ENCODE measurements at places on chromosomes 5 and 9.

DNA sequence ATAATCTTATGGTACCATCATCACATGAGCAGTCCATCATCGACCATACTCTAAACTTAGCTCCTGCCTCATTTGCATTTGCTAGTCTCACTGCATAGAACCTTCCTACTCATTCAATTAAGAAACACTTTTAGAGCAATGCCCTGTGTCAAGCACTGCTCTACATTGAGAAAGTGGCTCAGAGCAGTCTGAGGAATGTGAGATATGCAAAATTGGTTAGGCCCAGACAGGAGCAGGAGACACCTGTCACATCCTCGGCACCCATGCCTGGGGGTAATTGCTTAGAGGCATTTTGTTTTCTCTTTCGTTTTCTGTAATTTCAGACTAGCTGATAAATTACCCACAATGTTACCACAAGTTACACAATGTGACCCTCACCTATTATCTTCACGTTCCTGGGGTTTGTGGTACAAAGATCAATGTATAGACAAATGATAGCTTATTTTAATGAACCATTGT lies 4.9 kb upstream of the RARS1 start:
- no peak for DNase-seq

- DNase-seq: no peak
Measured at GRCh38 chr9:18317896-18318295, 156.1 kb upstream of the ADAMTSL1 start.

DNA sequence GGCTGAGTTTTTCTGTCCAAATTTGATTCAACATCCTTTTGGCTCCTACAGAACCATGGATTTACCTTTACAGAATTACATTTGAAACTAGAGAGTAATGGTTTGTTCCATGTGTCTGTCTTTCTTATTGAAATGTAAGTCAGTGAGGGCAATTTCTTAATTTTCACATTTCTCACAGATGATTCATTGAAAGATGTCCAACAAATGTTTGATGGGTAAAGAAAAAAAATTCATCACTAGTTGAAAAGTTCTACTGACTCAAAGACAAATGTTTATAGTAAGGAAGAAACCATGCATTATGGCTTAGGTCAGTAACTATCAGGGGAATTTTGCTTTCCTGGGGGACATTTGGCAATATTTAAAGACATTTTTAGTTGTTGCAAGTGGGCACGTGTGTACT lies 131.6 kb upstream of the TRPM3 start:
- no peak for DNase-seq

- no peak for DNase-seq
Measured at GRCh38 chr9:35568196-35568595, 36.9 kb upstream of the TESK1 start.

DNA sequence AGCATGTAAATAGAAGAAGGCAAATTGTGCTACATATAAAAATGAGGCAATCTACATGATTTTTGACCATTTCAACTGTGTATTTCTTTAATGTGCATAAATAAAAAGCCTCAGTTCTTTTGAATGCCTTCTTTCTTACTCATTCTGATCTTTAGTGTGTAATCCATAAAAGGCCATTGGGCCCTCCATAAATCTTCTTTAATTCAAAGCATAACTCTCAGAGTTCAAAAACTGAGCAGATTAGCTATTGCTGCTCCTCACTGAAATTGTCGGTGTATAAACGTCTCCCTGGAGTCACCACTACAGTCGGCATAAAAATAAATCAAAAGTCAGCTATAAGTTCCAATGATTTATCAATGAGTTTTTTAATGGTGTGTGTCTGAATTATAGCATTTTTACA lies 45.3 kb upstream of the ADAMTSL1 start:
- DNase-seq: no peak

GRCh38 chr9:110220809-110221208 lies 12.8 kb upstream of the C9orf152 start:
- DNase-seq: no peak

DNA sequence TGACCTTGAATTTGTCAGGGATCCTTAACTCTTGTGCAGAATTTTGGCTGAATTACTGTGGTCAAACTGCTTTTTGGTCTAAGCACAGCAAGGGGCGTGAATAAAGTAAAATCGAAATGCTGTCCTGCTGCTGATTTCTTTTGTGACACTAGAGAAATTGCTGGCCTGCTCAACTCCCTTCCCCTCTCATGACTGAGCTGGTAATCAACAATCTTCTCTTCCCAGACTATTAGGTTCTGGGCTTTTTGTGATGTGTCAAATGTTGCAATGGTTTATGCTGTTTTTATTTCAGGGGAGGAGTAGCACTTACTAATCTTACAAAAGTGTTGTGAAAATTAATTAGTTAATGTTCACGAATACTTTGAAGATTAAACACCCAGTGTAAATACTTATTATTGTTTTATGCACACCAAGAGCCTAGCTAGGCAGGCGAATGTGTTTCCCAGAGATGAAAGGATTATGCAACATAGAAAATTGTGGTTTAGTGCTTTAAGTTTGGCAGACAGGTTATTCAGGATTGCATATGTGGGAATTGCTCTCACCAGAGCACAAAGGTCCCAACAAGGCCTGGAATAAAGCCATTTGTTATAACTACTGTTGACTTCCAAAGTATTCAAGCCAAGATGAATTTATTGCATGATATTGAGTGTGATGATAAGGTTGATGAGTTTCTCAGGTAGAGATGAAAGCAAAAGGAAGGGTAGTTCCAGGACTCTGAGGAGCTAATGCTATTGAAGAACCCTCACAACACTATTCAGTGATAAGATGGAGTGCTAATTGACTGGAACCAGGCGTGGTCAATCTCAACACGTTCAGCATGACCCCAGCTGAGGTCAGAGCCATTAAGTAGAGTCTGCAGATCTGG lies 280.7 kb upstream of the ZNF608 start:
- DNase-seq: no peak

DNA sequence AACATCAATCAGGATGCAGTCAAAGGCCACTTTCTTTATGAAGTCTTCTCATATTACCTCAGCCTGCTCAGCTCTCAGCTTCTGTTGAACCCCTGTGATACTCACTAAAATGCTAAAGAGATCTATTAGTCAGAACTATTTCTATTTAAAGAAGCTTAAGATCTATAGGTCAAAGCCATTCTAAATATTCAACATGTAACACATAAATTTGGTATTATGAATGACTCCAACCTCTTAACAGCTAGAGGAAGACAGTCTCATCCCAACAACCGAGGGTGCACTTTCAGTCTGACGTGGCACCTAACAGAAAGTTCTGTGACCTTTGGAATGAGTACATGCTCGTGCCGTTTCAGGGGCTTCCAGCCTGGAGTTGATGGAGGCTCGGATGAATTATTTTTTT lies 301.5 kb upstream of the VLDLR start:
- DNase-seq: no peak

DNA sequence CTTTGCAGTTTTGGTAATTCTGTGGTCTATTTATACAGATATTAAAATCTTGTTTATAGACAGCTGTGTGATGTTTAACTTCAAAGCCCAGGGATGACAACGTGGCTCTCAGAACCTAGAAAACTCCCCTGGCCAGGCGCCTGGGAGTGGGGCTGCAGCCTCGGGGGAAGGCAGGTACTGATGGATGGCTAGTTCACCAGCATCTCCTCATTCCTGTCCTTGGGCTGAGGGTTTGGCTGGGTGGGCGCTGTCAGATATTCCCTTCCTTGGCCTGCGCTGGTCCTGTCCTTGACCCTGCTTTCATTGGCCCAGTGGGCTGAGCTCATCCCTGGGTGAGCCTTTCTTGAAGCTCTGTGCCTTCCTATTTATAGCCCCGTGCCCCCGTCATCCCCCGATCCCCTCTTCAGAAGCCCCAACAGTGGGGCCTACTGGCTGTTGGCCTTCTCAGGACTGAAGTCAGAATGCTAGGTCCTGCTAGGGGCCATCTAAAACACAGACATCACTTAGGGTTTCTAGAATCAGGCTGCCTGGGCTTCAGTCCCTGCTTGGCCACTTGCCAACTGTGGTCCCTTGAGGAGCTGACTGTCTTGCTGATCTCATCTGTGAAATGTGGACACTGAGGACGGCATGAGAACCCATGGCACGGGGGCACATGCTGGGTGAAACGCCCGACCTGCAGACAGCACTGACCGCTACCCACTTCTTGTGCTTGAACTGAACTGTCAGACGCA lies 20.9 kb downstream of the SH3GLB2 start:
- no peak for DNase-seq

- DNase-seq: no peak
Measured at GRCh38 chr9:127979333-127980059, 1.3 kb downstream of the EEIG1 start.

GRCh38 chr9:132169672-132170392 lies 8.0 kb downstream of the NTNG2 start:
- peak; percentile 55 for DNase-seq

DNA sequence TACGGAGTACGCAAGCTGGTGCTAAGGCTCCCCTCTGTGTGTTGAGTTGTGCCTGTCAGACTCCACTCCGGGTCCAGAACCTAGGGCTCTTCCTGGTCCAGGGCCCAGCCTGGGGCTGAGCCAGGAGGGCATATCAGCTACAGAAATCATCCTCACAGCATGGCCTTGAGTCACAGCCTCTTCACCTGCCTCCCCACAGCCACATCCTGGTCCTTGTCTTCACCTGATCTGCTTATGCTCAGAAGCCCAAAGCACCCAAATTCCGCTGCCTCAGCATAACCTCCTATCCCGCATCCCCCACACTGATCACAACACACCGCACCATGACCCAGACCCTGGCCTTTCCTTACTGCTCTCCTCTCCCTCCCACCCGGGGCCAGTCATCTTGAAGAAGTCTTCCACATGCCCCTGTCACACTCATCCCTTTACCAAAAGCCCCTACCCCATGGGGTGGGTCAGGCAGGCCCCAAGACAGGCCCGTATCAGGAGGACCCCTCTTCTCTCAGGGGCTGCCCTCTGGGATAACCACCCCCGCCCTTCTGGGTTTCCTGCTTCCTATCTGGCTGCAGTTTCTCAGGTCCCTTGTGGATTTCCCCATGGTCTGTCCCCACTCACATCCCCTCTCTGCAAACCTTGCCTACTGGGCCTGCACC lies 1.3 kb upstream of the IL3 start:
- DNase-seq: peak; percentile 76

DNA sequence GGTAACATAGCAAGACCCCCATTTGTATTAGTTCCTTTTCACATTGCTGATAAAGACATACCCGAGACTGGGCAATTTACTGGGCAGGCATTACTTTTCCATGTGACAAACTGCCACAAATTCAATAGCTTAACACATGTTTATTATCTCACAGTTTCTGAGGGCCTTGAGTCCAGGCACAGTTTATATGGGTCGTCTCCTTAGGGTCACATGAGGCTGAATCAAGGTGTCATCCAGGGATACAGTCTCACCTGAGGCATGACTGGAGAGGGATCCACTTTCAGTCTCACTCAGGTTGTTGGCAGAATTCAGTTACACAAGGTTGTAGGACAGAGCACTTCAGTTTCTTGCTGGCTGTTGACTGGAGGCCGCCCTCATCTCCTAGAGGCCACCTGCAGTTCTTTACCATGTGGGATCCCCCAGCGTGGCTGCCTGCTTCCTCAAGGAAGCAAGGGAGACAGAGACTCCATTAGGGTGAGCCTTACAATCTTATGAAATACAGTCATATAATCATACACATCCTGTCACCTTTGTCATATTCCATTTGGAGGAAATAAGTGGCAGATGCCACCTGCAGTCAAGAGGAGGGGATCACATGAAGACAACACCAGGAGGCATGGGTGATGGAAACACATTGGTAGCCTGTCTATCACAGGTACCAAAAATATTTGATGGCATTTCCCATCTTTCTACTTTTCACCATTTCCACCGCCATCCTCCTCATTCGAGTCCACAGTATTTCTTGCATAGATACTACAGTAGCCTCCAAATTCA lies 15.1 kb upstream of the ERAP1 start:
- no peak for DNase-seq

DNA sequence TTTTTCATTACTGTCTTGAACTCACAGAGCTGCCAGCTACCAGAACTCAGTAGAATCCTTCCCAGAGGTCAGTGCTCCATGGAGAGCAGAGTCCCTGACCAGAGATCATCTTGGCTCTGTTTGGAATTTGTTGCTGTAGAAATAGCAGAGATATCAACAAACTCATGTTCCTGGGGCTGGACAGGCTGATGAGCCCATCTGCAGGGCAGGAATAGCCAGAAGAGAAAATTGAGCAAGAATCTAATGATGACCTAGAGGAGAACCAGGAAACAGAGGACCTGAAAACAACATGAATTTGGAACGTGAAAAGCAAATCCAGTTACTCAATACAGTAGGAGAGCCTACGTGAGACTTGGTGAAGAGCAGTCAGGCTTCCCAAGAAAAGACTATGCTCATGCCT lies 437.8 kb downstream of the PLK2 start:
- no peak for DNase-seq

- no peak for DNase-seq
Measured at GRCh38 chr9:13728131-13728530, 448.6 kb upstream of the MPDZ start.

GRCh38 chr9:82621447-82621846 lies 441.5 kb downstream of the RASEF start:
- DNase-seq: no peak

- no peak for DNase-seq
Measured at GRCh38 chr9:100111235-100111634, 12.2 kb downstream of the INVS start.

- DNase-seq: no peak
Measured at GRCh38 chr5:146082798-146083197, 22.6 kb downstream of the PLAC8L1 start.

DNA sequence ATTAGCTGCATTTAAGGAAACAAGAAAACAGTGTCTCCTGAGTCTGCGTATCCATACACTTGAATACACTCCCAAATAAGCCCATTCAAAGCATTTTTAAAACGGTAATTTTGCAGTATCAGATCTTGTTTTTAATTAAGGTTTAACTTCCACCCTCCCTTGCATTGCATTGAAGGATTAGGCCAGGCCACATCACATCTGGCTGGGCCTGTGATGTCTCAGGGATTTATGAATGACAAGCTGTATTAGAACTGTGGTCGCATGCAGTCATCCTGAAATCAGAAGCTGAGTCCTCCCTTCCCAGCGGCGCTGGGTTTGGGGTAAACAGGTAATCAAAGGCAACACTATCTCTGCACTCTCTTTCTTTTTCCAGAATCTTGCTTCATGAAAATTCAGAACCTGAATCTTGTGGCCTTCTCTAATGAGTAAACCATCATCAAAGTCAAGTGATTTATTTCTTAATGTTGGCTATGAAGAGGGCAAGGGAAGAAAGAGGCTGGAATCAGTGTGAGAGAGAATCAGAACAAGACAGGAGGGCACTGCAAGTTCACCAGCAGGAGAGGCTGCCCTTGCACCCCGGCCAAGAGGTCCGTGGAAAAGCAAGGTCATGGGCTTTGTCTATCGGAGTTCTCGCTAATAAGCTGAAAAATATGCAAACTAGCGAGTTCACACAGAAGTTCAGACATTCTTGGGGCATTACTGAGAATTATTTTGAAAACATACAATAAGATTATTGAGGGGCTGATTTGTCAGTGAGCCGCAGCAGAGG lies 80.0 kb upstream of the ZSWIM6 start:
- DNase-seq: no peak

GRCh38 chr5:66551945-66552344 lies 44.2 kb upstream of the MAST4 start:
- DNase-seq: no peak

DNA sequence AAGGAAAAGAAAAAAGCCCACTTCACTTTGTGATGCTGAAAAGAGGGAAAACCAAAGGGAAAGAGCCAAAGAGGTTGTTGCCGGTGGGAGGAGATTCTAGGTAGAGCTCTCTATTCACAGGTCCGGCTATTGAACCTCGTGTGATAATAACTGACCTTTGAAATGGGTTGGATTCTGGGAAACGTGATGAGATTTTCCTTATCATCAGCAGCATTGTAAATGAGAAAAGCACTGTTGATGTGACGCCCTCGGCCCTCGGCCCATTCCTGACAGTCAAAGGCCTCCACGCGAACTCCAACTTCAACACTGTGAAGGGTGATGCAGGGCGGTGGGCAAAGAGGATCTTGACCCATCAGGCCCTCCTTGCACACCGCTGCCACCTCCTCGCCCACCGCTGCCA lies 43.3 kb downstream of the ZCCHC9 start:
- no peak for DNase-seq
